ENCODE measurements at places on chromosomes 1 and 21. TPM values are rescaled to one million over a fixed set of nuclear protein-coding genes. Genes with fewer than 3 reads are reported as not detected.
A peak's percentile ranks its signal among the peaks of the same experiment; 100 is the strongest.

ADGRL4 gene
- 2.7 TPM for total RNA-seq

GRCh38 chr1:190067592-190067991 lies 410.1 kb downstream of the BRINP3 start:
- DNase-seq: no peak

DNA sequence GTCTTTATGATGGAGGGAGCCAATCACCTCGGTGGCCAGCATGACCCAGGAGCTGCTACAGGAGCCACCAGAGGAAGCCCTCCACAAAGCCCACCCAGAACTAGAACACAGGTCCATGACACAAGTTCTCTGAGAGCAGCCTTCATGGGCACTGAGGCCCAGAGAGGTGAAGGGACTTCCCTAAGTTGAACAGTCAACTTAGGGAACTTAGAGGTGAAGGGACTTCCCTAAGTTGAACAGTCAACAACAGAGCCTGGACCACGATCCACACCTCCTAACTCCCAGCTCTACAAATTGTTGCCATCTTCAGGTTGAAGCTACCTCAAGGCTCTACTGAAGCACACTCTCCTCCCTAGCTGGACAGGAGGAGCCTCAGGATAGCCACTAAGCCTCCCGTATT lies 132.7 kb downstream of the CCDC185 start:
- DNase-seq: no peak

GRCh38 chr1:33692206-33693188 lies 171.4 kb upstream of the HMGB4 start:
- DNase-seq: no peak

GRCh38 chr1:1293263-1294249 lies 13.3 kb downstream of the SCNN1D start:
- no peak for DNase-seq

DNA sequence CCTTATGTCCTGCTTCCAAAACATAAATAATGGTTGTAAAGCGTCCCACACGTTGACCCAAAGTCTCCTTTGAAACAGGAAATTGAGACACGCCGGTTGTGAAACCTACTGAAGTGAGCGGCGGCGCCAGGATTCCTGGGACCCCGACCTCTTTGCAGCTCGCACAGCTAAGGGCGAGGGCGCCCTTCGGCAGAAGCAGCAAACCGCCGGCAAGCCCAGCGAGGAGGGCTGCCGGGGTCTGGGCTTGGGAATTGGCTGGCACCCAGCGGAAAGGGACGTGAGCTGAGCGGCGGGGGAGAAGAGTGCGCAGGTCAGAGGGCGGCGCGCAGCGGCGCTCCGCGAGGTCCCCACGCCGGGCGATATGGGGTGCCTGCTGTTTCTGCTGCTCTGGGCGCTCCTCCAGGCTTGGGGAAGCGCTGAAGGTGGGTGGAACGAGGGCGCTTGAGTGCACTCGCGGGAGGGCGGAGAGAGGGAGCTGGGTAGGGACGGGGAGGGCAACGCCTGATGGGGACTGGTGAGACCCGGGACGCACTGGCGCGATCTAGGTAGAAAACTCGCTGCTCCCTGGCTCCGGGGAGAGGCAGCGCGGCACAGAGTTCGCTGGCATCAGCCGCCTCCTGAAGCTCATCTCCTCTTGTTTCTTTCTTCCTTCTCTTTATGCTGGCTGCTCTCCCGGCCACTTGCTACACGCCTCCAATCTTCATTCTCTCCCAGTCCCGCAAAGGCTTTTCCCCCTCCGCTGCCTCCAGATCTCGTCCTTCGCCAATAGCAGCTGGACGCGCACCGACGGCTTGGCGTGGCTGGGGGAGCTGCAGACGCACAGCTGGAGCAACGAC lies at the start of gene CD1D:
TSS of gene CD1D (plus strand) at position 155 of the 836 bp plus-strand sequence. CDS start at position 362, 207 bp downstream.
- DNase-seq: peak; percentile 46
